ENCODE measurements at places on chromosomes 13 and 19. TPM values are rescaled to one million over a fixed set of nuclear protein-coding genes. Genes with fewer than 3 reads are reported as not detected.

SPIB gene
- not detected for total RNA-seq

DNA sequence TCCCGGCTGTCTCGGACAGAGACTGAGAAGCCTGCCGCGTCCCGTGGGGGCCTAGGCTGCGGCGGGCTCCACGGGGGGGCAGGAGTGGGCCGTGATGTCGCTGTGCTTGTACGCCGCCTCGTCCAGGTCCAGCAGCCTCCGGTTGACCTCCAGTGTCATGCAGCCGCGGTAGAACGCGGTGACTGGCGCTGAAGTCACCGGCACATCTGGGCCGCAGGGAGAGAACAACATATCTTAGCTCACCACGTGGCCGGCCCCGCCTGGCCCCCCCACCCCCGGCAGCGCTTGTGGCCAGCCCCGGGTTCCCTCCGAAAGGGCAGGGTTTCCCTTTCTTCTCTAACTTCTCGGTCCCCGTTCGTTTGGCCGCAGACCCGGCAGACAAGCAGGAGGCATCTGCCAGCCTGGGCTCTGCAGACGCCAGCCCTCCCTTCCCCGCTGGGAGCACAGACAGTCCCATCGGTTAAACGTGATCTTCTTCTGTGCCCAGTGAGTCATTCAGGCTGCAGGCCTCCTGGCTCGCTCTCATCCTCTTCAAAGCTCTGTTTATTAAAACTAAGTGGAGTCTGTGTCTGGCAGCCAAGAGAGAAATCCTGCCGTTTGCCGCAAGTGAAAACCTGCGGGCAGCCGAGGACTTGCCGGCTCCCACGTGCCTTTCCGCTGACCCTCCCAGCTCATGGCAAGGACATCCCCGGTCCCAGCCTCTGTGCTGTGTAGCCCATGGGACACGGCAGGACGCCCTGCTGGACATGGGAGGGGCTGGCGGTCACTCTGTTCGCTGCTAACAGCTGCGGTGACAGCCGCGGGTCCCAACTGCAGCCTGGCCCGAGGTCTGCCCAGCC lies 42.8 kb downstream of the GAS6 start:
- DNase-seq: peak; percentile 95

DNA sequence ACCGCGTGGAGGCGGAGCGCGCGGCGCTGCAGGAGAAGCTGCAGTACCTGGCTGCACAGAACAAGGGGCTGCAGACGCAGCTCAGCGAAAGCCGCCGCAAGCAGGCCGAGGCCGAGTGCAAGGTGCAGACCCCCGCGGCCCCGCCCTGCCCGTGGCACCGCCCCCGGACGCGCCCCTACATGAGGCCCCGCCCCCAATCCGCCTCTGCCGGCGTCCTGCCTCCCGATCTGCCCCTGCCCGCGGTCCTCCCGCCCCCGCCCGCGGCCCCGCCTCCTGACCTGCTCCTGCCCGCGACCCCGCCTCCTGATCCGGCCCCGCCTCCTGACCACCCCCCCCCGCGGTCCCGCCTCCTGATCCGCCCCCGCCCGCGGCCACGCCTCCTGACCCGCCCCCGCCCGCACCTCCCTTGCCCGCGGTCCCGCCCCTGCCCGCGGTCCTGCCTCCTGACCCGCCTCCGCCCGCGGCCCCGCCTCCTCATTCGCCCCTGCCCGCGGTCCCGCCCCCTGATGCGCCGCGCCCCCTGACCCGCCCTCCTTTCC lies 11.7 kb downstream of the PRR36 start:
- DNase-seq: peak; percentile 92

CLIP3 gene
- total RNA-seq: 42.3 TPM

IL11 gene
- total RNA-seq: 0.23 TPM

TEX101 gene
- not detected for total RNA-seq

NUP62 gene
- 38.7 TPM for total RNA-seq

FXYD7 gene
- total RNA-seq: not detected

- no peak for DNase-seq
Measured at GRCh38 chr13:55577847-55578210, 1562.9 kb upstream of the PRR20A start.

BRSK1 gene
- not detected for total RNA-seq

GRCh38 chr13:73062468-73062867 lies 3.7 kb downstream of the KLF5 start:
- DNase-seq: no peak

GRCh38 chr19:51317968-51318367 lies 6.5 kb downstream of the IGLON5 start:
- no peak for DNase-seq

DNA sequence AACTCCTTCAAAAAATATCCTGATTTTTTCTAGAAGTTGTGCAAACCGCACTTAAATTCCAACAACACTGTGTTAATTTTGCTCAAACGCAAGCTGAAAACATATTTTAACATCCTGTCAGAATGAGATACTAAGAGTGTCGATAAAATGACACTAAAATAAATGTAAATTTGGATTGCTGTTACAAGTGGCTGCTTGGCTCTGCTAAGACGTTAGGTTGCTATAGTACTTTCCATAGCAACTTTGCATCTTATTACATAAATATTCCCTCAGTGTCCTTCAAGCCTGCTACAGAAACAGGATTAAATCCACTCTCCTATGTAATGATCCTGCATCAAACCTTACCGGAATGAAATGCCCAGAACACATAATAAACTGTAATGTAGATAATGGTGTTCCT lies 292.1 kb downstream of the DNAJC15 start:
- no peak for DNase-seq

DACH1 gene
- 1.1 TPM for total RNA-seq

GRCh38 chr13:111953546-111954178 lies 113.3 kb upstream of the SOX1 start:
- DNase-seq: no peak

GRCh38 chr13:45349438-45349837 lies 8.5 kb upstream of the TPT1 start:
- DNase-seq: no peak

GRIK5 gene
- 0.89 TPM for total RNA-seq

RASIP1 gene
- total RNA-seq: 4.7 TPM

GRCh38 chr13:99540530-99540929 lies 39.3 kb downstream of the TM9SF2 start:
- no peak for DNase-seq

- no peak for DNase-seq
Measured at GRCh38 chr13:96780105-96780504, 214.2 kb downstream of the OXGR1 start.

DNA sequence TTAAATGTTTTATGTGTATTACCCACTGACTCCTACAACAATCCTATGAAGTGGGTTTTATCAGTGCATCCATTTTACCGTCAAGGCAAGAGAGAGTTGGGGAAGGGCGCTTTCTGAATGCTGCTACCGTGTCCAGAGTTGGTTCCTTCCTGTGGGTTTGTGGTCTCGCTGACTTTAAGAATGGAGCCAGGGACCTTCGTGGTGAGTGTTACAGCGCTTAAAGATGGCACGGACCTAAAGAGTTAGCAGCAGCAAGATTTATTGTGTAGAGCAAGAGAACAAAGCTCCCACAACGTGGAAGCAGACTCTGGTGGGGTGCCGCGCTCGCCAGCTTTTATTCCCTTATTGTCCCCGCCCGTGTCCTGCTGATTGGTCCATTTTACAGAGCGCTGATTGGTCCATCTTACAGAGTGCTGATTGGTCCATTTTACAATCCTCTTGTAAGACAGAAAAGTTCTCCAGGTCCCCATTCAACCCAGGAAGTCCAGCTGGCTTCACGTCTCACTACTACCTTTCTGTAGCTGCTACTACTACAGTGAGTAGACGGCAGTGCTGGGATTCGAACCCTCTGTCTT lies 6.1 kb downstream of the OSCAR start:
- DNase-seq: no peak

CGB8 gene
- not detected for total RNA-seq

GRCh38 chr13:28199089-28199488 lies 60.7 kb downstream of the PAN3 start:
- DNase-seq: no peak

ZGLP1 gene
- total RNA-seq: 2.2 TPM

DNA sequence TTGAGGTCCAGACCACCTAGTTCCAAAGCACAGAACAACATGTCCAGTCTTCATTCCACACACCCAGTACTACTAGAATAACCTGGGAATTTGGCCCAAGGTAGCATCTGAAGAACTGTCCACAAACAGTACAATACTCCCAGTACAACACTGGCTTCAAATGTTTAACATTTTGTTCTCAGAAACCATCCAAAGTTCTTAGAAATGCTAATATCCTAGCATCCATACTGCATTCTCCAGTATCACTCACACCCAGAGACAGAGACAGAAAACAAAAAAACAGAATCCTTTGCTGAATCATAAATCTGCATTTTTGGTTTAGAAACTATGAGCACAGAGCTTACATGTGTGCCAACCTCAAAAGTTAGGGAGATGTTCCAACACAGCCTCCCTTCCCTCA lies 490.8 kb downstream of the FOXO1 start:
- DNase-seq: no peak

GRCh38 chr13:93398167-93399035 lies 171.8 kb downstream of the GPC6 start:
- DNase-seq: no peak

- DNase-seq: no peak
Measured at GRCh38 chr19:41449865-41450178, 6.9 kb downstream of the ERICH4 start.

GRCh38 chr13:36619535-36619934 lies 54.3 kb upstream of the SERTM1 start:
- no peak for DNase-seq

KL gene
- total RNA-seq: 0.97 TPM

PALM3 gene
- not detected for total RNA-seq

TIMM50 gene
- 35.0 TPM for total RNA-seq

CLDND2 gene
- total RNA-seq: not detected

MATK gene
- total RNA-seq: 3.7 TPM

GRCh38 chr19:53947624-53948023 lies 15.1 kb upstream of the CACNG8 start:
- DNase-seq: no peak

POU4F1 gene
- total RNA-seq: not detected

DNA sequence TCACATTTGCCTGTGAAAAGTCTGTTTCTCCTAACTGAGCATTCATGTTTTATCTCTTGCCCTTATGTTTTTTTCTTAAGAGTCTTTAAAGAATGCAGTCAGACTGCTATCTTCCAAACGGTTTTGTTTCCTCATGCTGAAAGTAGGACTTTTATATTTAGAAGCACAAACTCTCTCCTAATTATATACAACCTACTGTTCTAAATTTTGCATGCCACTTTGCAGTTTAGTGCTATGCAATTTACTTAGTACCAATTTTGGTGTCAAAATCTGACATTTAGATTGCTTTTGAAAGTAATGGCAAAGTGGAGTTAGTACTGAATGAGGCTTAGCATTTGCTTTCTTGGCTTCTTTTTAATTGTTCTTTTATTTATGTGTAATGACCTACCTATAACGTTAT lies 55.1 kb upstream of the PCDH20 start:
- no peak for DNase-seq

GRCh38 chr19:6577476-6578125 lies 13.3 kb downstream of the CD70 start:
- DNase-seq: peak; percentile 21

LGALS14 gene
- not detected for total RNA-seq

- no peak for DNase-seq
Measured at GRCh38 chr19:13066226-13066625, 36.4 kb downstream of the LYL1 start.

DNA sequence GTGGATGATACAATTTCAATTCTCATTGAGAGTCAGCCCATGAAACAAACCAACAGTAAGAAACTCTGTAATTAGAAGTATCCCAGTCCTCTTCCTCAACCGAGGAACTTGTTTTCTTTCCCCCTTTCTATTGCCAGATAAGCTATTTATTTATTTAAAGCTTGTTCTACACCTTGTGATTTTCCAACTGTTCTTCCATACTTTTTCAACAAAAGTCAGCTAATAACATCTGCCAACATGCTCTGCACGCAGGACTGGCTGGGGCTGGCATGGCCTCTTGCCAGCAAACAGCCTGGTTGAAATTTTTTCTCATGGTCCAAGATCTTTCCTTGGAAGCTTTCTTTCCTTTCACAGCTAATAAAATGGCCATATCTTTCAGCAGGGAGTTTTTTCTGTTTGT lies 2.9 kb upstream of the IRS2 start:
- DNase-seq: no peak

DNA sequence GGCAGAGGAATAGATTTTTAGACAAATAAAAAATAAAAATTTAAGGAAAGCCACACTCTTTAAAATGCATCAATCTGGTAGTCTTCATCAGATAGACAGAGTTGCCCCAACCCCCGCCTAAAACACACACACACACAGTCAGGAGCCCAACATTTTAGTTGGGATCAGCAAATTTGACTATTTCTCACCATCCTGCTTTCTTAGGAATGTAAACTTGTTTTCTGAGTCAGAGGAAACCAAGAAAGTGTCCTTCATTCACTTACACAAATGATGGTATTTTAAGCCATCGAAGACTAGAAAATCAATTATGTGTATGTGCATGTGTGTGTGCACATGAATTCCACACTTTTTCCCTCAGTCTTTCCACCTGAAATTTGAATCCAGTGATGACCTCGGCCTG lies 1657.5 kb downstream of the SLITRK1 start:
- DNase-seq: no peak

- DNase-seq: no peak
Measured at GRCh38 chr19:39939556-39939955, 5.1 kb upstream of the FCGBP start.

DNA sequence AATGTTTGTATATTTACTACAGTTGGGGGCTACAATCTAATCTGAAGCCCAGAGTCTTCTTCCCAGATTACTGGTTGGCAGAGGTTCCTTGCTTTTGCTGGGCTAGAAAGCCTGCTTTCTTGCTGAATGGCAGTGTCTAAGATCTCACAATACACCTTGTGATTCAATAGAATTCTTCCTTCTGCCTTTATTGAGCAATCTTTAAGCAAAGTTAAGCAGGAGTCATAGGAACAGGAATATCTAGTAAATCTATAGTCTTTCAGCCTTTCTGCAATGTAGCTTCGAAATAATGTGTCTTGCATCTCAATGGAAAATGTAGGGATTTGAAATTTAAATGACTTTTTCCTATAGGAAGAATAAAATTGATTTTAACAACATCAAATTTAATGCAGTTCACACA lies 346.1 kb downstream of the SLITRK1 start:
- DNase-seq: no peak

DNA sequence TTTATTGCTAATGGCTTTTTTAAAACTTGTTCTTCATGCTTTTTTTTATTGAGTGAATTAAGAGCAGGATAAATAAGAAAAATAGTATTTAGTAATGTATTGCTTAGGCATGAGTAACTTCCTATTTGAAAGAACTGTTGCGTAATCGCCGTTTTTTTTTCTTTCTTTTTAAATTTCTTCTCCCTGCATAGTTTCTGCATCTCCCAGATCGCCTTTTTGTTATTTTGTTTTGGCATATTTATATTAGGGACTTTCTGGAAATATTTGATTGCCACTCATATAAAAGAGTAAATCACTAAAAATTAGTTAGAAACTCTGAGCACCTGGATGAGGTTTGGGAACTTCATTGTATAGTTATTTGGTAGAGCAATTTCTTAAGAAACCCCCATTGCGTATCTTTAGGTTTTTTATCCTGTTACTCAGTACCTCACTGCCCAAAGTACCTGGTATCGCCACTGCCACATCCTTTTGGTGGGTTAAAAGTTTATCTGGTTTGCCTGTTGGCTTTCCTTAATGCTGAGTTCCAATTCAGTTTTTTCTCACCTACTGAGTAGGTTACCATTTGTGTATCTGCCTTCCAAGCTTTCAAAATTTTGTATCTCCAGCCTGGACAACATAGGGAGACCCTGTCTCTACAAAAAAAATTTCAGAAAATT lies 36.2 kb upstream of the LPAR6 start:
- DNase-seq: no peak

Data from lower leg skin (tissue), 4 donors.